ENCODE measurements at places on chromosomes 7 and 10.
A peak's percentile ranks its signal among the peaks of the same experiment; 100 is the strongest.

GRCh38 chr7:70681469-70682350 is 450.2 kb upstream of the GALNT17 start:
- DNase-seq, result no peak

GRCh38 chr10:29987471-29987870 is 71.9 kb downstream of the JCAD start:
- DNase-seq, result no peak

- DNase-seq, result no peak
Measured at GRCh38 chr7:32037650-32038198, 32.5 kb downstream of the PDE1C start.

DNA sequence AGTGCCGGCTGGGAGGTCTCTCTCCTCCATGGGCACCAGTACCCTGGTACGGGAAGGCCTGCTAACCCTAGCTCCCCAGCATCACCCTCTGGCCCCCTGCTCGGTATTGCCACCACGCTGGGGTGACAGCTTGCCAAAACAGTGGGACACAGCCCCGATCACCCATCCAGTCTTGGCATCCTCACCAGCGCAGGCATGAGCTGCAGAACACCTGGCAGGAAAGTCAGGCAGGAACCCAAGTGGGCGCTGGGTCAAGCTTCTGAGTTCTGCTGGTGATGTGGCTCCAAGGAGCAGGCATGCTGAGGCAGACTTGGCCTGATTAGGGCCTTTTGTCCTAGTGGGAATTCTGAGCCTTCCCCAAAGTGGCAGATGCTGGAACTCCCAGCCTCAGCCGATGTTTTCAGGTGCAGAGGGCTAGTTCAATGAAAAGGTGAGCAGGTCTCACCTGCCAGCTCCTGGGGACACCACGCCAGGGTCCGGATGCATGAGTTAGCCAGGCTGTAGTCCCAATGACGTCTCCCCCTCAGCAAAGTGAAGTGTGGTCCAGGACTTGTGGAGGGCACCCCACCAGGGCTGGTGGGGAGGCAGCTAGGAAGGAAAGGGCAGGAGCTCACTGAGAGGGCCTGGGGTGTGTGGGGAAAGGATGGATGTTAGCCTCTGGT is 8.5 kb upstream of the ZNF22 start:
- no peak for DNase-seq

GRCh38 chr7:3192669-3193068 is 108.4 kb upstream of the SDK1 start:
- no peak for DNase-seq

- DNase-seq, result peak; percentile 55
Measured at GRCh38 chr10:52883996-52884871, 111.7 kb upstream of the MBL2 start.

DNA sequence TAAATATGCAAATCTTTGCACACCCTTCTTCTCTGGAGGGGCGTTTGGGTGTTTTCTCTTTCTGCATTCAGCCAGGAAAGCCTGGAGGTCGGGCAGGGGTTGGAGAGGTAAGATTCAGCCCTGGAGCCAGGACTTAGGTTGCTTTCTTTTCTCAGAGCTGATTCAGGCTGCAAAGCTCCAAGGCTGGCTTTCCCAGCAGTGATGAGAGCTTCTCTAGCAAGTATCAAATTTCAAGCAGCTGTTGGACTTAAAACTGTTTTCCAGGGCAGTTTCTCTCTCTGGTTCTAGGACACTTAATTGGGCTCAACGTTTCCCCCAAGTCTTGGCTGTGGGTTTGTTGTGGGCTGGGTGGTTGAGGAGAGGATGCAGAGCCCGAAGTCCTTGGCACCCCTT is 608 bp downstream of the AKR1B10 start:
- DNase-seq, result no peak
